Stimulated activated CD4-positive, alpha-beta T cell treated with anti-CD3 and anti-CD28 coated beads, Interleukin-2, amount 100 ng/mL, for 4 hours (primary cell): ENCODE measurements at places on chromosomes 7 and 10.

GRCh38 chr7:45610660-45611299, 36.6 kb downstream of the ADCY1 start:
- no peak for DNase-seq

DNA sequence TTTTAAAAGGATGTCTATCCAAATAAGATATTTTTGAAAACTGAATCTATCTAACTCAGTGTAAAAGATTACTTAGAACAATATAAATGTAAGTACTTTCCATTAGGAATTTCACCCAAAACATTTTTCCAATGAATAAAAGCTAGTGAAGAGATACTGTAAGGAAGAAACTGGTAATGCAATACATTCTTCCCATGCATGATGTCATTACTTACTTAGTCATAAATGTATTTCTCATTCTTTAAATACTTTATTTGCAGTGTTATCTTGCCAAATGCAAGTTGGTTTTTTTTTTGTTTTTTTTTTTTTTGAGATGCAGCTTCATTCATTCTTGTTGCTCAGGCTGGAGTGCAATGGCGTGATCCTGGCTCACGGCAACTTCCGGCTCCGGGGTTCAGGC, 265.6 kb downstream of the PHF14 start:
- no peak for DNase-seq

GRCh38 chr10:89837165-89838043, 136.0 kb downstream of the KIF20B start:
- no peak for DNase-seq

GRCh38 chr10:109835257-109835656, 88.1 kb downstream of the XPNPEP1 start:
- DNase-seq, result no peak

GRCh38 chr7:6413637-6414036, 34.1 kb downstream of the DAGLB start:
- DNase-seq, result no peak

GRCh38 chr7:137862358-137862757, 15.6 kb upstream of the DGKI start:
- DNase-seq, result no peak
